Right ventricle myocardium superior (tissue), 1 donor: ENCODE measurements at places on chromosomes 5 and 9.

DNA sequence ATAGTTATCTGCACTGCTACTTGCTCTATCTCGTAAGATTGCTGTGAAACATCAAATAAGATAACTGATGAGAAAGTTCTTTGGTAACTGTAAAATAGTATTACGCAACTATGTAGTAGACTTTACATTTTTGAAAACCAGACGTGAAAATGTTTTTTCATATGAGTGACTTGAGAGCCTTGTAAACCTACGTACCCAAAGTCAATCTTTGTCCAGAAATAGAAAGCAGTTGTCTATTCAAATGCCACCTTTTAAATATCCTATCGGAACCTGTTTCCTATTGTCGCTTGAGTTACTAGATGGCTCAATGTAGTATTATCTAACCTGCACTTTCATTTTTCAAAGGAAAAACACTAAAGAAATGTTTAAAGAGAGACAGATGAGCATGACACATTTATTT, 1.6 kb downstream of the FNIP1 start:
- DNase-seq: no peak

GRCh38 chr9:81373294-81373693, 316.1 kb downstream of the TLE1 start:
- peak; percentile 58 for DNase-seq

DNA sequence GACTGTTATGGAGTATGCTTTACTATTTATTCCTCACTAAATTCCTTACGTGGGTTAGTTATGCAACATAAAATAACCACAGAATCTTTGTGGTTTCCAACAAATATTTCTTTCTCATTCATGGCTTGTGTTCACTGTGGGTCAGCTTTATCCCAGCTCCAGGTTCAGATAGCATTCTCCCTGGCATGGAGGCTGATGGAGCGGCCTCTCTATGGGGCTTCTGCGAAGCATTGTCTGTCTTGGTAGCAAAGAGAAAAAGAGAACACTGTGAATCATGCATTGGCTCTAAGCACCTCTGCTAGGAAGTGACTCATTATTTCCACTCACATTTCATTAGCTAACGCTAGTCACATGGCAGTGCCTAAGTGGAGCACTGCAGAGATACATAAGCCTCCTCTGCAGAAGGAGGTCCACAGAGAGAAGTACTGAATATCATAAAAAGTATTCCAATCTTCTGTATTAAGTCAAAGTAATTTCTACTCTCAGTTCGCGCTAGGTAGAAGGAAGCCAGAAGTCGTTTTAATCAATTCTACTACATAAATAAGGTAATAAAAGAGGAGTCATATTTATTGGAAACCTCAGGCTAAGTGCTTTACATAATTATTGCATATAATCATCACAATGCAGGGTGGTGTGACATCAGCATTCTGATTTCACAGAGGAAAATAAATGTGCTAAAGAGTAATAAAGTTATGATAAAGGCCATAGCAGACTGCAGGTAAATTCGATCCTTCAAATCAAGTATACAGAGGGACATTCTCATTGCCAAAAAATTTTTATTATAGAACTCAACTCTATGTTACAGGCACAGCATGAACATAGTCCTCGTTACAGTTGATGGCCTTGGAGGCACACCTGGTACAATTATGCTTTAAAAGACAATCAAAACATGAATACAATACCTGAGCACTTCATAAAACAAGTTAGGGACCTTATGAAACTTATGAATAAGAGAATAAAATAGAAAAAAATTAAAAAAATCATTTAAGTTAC, 531.1 kb downstream of the CETN3 start:
- no peak for DNase-seq

- DNase-seq: no peak
These were observed 44.3 kb upstream of the BARHL1 start for GRCh38 chr9:132538071-132538470.

GRCh38 chr9:88339317-88339716, 48.9 kb upstream of the SPIN1 start:
- no peak for DNase-seq

GRCh38 chr5:107460789-107461188, 209.9 kb downstream of the EFNA5 start:
- no peak for DNase-seq

DNA sequence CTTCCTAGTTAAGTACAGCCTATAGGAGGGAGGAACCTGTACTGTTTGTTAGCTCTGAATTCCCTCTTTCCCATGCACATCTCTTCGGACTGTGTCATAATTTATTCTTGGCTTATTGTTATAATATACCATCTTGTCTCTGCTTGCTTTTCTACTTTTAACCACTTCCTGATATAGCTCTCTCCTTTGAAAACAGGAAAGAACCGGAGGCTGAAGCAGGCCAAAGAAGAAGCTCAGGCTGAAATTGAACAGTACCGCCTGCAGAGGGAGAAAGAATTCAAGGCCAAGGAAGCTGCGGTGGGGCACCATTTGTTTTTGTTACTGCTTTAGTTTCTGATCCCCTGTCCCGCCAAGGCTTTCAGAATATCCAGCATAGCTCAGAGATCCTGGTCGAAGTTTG, 4.8 kb downstream of the ATP6V1G1 start:
- DNase-seq: no peak

DNA sequence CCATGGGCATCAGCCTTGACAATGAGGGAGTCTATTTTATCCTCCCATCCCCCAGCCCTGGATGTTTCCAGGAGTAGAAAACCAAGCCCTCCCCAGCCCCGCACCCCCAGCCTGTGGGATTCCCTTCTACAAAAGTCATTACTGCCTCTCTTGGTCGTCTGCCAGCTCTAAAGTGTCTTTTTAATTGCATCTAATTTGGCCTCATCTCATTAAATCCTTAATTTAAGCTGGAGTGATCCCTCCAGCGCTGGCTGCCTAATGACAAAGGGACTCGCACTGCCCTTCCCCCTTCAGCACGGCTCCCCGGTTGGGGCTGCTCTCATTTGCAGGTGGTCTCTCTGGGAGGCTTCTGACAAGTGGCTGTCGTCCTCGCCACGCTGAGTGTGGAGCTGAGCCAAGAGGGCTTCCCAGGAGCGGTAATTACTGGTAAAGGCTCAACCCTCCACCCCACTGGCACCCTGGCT, 107.9 kb upstream of the ALDH1B1 start:
- no peak for DNase-seq

- DNase-seq: no peak
These were observed 1518.7 kb upstream of the WWC1 start for GRCh38 chr5:166772770-166773169.

DNA sequence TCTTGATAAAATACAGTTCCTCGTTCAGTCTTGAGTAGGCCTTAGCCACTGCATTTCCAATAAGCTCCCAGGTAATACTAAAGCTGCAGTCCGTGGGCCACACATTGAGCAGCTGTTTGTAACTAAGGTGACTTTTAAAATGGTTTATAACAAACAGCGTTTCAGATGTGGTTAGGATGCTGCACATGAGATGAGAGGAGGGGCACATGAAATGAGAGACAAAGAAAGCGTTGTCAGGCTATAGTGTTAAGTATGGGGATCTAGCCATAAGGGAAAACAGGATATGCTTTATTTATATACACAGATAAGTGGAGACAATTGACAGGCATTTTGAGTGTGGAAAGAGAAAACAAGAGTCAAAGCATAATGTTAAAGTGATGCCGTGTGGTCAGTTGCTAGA, 89.9 kb downstream of the PAM start:
- DNase-seq: no peak

- DNase-seq: no peak
These were observed 267.8 kb upstream of the POU5F2 start for GRCh38 chr5:94009161-94009560.

DNA sequence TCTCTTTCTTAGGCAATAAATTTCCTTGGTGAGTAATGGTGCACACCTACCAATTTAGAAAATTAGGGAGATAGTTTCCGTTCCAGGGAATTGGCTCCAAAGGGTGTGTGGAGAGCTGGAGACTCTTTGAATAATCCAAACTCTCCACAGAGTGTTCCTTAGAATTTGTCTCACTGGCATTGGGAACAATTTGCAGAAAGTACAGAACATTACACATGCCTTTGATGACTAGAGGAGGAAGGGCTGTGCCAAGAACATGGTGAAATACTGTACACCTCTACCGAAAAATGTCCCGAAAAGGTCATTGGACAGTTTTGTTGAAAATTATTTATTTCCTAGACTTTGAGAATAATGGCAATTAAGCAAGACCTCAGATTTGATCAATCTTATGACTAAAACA, 214.2 kb upstream of the MPDZ start:
- no peak for DNase-seq

DNA sequence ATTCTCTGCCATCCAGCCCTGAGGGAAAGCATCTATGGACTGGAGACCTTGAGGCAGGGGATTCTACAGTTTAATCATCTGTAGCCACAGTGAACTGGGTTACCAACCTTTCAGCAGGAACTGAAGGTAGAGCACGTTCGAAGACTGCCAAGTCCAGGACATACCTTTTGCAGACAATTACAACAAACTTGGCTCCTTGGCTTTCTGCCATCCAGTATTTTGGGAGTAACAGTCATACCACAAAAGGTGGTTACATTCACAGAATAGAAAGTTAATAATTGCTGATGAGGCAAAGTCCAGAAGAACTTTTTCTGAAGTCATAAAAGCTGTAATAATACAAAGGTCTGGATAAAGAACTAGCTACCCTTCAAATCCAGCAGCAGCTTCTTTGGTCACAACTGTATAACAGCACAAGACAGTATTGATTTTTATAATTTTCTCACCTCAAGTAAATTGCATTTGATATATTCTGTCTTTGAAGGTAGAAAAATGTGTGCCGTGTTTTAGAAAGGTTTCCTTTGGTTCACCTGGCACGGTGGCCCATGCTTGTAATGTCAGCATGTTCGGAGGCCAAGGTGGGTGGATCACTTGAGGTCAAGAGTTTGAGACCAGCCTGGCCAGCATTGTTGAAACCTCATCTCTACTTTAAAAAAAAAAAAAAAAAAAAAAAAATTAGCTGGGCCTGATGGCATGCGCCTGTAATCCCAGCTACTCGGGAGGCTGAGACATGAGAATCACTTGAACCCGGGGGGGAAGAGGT, 236.6 kb downstream of the NR3C1 start:
- DNase-seq: no peak

GRCh38 chr9:37062336-37062735, 28.3 kb upstream of the PAX5 start:
- no peak for DNase-seq

DNA sequence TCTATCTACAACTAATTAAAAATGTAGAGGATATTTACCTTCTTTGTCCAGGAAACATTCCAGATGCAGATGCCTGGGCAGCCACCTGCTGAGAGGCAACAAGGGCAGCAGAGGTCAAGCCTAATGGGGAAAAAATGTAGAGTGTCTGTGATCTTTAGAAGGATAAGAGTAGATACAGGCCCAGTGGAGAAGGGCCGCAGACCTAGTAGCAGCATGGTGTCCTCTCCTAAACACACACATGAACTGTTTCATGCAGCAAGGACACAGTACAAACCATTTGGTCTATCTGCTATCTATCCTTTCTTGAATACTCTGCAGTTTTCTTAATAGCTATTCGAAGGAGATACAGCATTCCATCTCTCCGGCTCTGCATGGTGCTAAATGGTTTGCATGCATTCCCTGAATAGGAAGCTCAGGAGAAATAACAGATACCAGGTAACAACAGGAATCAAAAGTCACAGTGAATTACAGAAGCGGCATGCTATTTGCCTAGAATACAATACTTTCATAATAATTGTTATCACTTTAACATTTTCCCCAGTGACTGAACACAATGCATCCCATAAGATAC, 107.3 kb downstream of the ZNF608 start:
- no peak for DNase-seq

GRCh38 chr5:176676361-176676824, 29.1 kb downstream of the TSPAN17 start:
- DNase-seq: peak; percentile 67
